ENCODE measurements at places on chromosomes 12 and 14.
A peak's percentile ranks its signal among the peaks of the same experiment; 100 is the strongest.

GRCh38 chr12:47360771-47361388, 281.1 kb upstream of the AMIGO2 start:
- no peak for DNase-seq

DNA sequence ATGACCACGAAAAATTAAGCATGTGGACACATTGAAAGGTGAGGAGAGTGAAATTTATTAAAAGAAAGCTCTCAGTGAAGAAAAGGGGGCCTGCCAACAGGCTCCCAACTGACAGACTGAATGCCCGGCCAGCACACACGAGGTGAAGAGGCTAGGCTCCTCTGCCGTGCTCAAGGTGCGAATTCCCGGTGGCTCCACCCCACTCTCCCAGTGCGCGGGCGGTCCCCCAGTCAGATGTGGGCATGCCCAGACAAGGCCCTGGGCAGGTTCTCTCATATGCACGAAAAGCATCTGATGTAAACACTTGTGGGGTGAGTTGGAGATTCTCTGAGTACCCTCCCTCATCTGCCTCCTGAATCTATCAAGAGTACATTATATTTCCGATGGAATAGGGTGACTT, 48.5 kb upstream of the OSBPL8 start:
- no peak for DNase-seq

DNA sequence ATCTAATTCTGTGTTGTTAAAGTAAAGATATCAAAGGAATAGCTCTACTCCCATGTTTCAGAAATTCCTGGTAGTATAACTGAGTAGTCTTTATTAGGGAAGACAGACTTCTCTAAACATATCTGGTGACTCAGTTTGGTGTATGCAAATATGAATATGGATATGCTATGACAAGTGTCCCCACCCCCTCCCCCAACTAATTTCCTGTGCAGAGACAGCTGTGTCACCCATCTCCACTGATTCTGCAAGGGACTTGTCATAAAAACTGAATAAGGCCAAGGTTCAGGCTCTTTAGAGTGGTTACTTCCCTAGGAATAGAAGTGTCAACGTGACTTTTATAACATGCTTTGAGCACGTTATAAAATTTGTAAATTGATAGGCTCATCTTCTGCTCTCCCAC, 429.1 kb downstream of the DAD1 start:
- DNase-seq, result no peak

- no peak for DNase-seq
These were observed 6.5 kb downstream of the CLEC12B start for GRCh38 chr12:10016881-10017280.

DNA sequence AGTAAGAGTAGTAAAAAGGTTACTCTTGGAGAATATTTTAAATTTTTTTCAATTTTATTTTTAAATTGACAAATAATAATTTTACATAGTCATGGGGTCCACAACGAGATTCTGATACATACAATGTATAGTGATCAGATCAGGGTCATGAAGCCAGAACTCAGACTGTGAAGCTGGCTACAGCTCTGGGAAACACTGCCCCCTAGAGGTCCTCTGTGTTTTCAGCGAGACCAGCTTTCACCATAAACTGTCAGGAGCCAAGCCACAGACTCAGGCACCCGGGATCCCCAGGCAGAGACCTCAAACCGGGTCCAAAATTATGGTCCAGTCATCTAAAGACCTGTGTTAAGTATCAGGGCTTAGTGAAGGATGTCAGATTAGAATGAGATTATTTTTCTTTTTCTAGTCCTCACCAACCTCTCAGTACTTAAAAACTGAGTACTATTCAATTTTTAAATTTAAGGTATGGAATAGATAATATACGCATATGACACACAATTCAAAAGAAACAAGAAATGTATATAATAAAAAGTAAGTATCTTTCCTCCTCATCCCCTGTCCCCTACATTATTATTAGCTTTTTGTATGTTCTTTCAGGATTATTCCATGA, 397.1 kb downstream of the MDGA2 start:
- DNase-seq, result peak; percentile 71

DNA sequence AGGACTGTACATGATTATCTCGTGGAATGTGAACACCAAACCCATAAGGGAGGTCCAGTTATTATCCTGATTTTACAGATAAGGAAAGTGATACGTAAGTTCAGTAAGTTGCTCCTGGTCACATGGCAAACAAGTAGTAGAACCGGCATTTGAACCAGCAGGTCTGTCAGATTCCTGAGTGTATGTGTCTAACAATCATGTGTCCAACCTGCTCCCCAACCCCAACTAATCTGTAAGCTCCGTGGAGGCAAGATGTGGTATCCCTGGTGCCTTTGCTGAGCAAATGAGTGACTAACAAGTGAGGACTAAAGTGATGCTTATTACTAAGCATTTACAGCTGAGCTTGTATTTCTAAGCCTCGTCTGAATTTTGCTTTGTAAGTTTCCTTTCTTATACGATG, 65.9 kb downstream of the PTPN21 start:
- no peak for DNase-seq

GRCh38 chr14:31059152-31059924, 33.2 kb upstream of the STRN3 start:
- DNase-seq, result no peak

DNA sequence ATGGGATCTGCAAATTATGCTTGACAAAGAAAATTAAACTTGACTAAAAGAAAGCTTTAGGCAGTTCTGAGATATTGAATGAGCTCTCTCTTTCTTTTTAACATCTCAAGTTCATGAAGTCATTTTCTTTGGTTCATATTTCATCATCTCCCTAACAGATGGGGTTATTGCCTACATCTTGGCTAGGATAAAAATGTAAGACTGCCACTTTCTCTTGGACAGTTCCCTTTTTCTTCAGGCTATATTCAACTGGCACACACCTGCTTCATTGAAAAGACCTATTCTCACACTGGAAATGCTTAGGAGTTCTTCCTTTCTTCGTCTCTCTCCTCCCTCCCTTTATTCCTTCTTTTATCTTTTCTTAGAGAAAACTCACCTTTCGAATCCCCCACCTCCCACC, 355.9 kb upstream of the SEL1L start:
- no peak for DNase-seq

- no peak for DNase-seq
These were observed 4.9 kb downstream of the HRK start for GRCh38 chr12:116876151-116876869.

DNA sequence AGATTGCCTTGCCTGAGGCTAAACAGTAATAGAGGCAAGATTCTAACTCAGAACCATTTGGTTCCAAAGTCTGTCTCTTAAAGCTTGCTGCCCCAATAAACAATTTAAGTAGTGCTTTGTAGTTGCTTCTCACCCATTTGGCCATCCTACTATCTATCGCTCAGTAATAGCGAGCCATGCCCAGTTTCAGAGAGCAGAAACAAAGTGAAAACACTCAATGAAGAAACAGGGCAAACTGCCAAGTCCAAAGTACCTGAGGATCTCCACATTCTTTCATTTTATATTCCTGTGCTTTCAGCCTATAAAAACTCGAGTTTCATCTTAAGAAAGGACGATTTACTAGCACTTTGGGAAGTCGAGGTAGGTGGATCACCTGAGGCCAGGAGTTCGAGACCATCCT, 103.3 kb upstream of the BBS10 start:
- no peak for DNase-seq

DNA sequence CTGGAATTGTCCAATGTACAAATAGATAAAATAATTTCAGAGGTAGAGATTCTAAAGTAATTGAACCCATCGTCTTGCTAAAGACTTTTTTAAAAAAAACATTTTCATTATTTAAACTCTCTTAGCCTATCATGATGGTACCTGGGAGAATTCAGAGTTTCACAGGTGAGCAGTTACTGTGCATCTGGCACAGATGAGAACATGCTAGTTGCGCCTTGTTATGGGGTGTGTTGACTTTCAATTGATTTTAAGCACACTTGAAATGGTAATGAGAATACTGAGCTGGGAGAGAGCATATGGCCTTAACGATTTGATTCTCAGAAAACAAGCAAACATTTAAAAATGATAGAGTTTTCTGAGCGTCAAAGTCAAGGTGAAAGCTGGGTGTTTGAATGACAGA, 66.6 kb downstream of the FLRT2 start:
- DNase-seq, result no peak

DNA sequence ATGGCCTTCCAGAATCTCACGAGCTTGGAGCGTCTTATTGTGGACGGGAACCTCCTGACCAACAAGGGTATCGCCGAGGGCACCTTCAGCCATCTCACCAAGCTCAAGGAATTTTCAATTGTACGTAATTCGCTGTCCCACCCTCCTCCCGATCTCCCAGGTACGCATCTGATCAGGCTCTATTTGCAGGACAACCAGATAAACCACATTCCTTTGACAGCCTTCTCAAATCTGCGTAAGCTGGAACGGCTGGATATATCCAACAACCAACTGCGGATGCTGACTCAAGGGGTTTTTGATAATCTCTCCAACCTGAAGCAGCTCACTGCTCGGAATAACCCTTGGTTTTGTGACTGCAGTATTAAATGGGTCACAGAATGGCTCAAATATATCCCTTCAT, 92.2 kb downstream of the FLRT2 start:
- no peak for DNase-seq
